Mammary microvascular endothelial cell (primary cell): ENCODE measurements at places on chromosomes 1 and 21. TPM values are rescaled to one million over a fixed set of nuclear protein-coding genes. Genes with fewer than 3 reads are reported as not detected.

ARTN gene
- 0.05 TPM in 1 of 2 replicates, not detected in the other for total RNA-seq

RIPK4 gene
- total RNA-seq, result not detected in 2 replicates

TMEM82 gene
- total RNA-seq, result not detected in 2 replicates

HFM1 gene
- total RNA-seq, result 0.20 and 1.9 TPM in 2 replicates

RGS1 gene
- total RNA-seq, result not detected in 2 replicates

PTPN22 gene
- total RNA-seq, result 3.1 TPM in 2 replicates

U2AF1 gene
- total RNA-seq, result 31.4 and 38.0 TPM in 2 replicates

SLAMF1 gene
- not detected in 2 replicates for total RNA-seq

NR1I3 gene
- total RNA-seq, result not detected in 2 replicates

PADI1 gene
- 0.05 TPM in 1 of 2 replicates, not detected in the other for total RNA-seq

CHIA gene
- total RNA-seq, result not detected in 2 replicates

COL6A1 gene
- 29.8 and 35.8 TPM in 2 replicates for total RNA-seq

NBPF4 gene
- total RNA-seq, result not detected in 2 replicates

FLG2 gene
- not detected in 2 replicates for total RNA-seq

LIPI gene
- not detected in 2 replicates for total RNA-seq

VHLL gene
- total RNA-seq, result not detected in 2 replicates

SELL gene
- 0.05 and 4.3 TPM in 2 replicates for total RNA-seq

VSIG8 gene
- not detected in 2 replicates for total RNA-seq

HSD3B2 gene
- not detected in 2 replicates for total RNA-seq

SV2A gene
- 0.93 and 1.2 TPM in 2 replicates for total RNA-seq

CA14 gene
- total RNA-seq, result not detected in 2 replicates

KIF21B gene
- total RNA-seq, result 1.00 and 1.2 TPM in 2 replicates

IQGAP3 gene
- total RNA-seq, result 33.7 and 39.4 TPM in 2 replicates

DCDC2B gene
- not detected in 2 replicates for total RNA-seq

DIRAS3 gene
- 0.49 and 0.73 TPM in 2 replicates for total RNA-seq

CSF1 gene
- total RNA-seq, result 24.6 and 31.0 TPM in 2 replicates

TPTE gene
- total RNA-seq, result not detected in 2 replicates

C1orf232 gene
- total RNA-seq, result not detected in 2 replicates

SLC9A1 gene
- 21.3 and 28.6 TPM in 2 replicates for total RNA-seq

TARDBP gene
- 48.0 and 66.1 TPM in 2 replicates for total RNA-seq

IGSF9 gene
- total RNA-seq, result not detected in 2 replicates

KRTAP21-3 gene
- not detected in 2 replicates for total RNA-seq

GLIS1 gene
- total RNA-seq, result not detected in 2 replicates
